ENCODE measurements at places on chromosomes 7 and 10.

DNA sequence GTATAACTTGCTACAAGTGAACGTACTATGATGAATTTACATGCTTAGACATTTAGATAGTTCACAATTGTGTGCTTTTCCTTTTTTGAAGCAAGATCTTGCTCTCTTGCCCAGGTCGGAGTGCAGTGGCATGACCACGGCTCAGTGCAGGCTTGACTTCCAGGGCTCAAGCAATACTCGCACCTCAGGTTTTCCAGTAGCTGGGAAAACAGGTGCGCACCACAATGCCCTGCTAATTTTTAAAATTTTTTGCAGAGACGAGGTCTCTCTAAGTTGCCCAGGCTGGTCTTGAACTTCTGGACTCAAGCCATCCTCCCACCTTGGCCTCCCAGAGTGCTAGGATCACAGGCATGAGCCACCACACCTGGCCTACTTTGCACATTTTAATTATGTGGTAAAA lies 1.8 kb downstream of the GPR15LG start:
- DNase-seq: no peak

GRCh38 chr10:131998050-131998844 lies 16.5 kb upstream of the BNIP3 start:
- DNase-seq: no peak

DNA sequence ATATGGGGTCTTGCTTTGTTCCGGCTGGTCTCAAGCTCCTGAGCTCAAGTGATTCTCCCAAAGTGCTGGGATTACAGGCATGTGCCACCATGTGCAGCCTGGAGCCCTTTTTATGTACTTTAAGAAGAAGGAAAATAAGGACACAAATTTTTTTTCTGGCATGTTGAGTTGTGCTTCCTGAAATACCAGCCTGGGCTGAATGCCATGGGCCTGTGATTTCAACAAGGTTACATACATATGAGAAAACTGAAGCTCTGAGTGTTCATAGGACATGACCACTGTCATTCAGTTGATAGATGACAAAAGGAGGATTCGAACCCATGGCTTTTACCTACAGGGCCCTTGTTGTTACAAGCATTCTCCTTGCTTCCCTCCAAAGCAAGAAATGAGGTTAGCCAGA lies 36.1 kb downstream of the ST8SIA6 start:
- DNase-seq: no peak

DNA sequence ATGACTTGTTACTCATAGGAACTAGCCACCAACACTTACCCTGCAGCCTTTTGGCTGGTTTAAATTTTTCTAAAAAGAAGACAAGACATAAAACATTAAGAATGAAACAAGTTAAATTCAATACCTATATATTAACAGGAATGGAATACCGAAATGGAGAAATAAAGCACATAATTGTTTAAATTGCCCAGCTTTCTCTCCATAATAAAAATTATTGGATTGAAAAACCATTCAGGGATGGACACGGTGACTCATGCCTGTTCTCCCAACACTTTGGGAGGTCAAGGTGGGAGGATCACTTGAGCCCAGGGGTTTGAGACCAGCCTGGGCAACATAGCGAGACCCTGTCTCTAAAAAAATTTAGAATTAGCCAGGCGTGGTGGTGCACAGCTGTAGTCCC lies 179.4 kb upstream of the MKLN1 start:
- no peak for DNase-seq

DNA sequence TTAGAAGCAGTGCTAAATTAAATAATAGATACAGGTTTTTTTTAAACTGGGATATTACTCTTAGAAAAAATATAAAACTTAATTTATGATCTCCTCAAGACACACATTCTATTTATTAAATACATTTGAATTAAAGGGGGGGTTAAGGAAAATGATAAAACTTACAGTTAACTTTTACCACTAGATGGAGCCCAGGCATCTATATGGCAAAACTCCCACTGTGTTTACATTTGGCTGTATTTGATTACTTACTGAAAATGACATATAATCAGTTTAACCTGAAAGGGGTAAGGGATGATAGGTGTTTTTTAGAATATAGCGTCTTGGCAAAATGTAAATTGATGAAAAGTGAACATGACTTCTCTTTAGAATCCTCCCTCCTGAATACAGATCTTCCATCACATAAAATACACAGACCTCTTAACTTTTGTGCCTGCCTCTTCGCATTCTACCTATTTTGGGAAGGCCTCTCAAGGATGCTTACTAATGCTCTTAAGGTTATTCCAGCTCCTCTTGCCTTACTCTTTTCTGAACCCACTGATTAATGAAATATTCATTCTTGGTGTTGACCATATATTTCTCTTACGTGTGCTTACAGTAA lies 235.7 kb downstream of the AGMO start:
- DNase-seq: no peak

DNA sequence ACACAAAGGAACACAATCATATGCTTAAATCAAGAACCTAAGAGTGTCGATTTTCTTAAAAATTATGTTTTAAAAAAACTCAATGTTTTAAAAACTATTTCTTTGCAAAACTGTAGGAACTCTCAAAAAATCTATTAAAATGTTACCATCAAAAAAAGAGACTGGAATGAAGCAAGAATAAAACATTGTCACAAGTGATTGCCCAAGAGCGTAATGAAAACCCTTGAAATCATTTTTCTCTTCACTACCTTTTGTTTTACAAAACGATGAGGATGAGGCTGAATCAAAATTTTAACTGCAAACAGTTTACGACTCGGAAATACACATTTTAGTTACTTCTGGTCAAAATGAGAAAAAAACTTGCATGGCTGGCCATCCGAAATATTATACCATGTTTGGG lies 855 bp downstream of the YME1L1 start:
- no peak for DNase-seq

- no peak for DNase-seq
Observed at GRCh38 chr7:36565792-36566356, 158.4 kb downstream of the AOAH start.

DNA sequence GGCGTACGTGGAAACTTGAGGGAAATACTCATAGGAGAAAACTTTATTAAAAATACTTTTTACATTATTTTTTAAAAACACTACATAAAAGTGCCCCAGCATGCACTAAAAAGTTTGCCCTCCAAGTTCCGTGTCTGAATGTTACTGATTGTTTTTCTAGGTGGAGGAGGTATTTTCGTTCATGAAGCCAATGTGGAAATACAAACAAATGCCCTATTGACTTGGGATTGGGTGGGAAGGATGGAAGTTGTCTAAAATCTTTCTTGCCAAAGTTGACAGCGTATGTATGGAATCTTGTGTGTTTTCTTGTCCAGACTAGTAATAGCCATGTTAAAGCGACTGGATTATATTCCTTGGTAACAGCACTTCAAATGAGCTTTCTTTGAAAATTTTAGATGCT lies 1.2 kb downstream of the PROSER2 start:
- no peak for DNase-seq

GRCh38 chr7:139798892-139799291 lies 21.1 kb upstream of the HIPK2 start:
- no peak for DNase-seq

GRCh38 chr7:155559519-155560108 lies 13.3 kb upstream of the CNPY1 start:
- no peak for DNase-seq

DNA sequence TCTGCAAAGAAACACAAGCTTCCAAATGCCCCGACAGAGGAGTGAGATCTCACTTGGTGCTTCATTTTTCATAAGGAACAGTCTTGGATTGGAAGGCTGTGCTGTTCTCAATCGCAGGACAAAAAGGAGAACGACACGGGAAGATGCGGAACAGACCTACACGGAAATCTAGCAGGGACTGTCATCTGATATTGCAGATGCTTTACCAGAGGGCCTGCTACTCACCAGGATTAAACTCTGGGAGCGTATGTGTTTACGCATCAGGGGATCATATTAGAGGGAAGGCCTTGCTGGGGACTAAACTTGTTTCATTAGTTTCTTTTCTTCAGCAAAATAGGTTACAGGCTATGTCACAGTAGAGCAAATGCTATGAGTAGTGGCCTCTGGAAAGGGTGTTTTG lies 82.8 kb upstream of the EEPD1 start:
- no peak for DNase-seq

DNA sequence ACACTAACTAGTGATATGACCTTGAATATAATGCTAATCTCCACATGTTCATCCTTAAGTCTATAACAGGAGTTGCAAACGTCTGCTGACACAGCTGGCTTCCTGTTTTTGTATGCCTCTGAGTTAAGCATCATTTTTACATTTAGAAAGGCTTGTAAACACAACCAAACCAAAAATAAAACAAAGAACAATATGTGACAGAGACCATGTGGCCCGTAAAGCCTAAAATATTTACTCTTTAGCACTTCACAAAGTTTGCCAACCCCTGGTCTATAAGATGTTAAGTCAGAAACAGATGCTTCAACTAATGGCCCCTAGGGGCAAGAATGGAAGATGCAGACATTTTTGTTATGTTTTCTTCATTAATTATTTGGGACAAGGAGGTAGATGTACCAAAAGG lies 109.3 kb downstream of the CPEB3 start:
- no peak for DNase-seq

DNA sequence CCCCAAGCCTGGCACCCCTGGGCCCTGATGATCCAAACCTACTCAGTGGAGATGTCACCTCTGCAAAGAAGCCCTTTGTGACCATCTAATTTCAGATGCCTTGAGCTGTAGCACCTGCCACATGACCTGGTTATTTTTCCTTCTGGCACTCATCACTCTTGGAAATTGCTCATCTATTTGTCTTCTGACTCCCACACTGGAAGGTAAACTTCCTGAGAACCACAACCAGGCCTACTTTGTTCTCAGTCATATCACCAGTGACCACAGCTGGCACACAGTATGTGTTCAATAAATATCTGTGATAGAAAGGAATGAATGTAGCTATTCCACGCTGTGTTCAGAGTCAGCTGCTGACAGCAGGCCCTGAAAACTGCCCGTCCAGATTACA lies 97.1 kb downstream of the SH3PXD2A start:
- DNase-seq: no peak

- DNase-seq: no peak
Observed at GRCh38 chr7:149199234-149199995, 4.1 kb downstream of the ZNF282 start.

DNA sequence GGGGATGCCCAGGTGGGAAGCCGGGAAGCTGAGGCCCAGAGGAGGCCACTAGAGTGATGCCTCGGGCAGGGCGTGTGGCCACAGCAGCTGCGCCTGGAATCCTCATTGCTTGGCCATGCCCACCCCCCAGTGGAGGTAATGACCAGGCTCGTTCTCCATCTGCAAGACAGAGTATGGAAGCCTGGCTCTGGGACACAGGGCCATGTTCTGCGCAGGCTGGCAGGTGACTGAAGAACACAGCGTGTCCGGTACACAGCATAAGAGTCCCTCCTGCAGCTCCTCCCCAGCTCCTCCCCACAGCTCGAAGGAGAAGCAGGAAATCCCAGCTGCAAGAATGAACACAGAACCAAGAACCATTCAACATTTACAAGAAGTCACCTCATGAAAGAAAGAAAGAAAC lies 64.8 kb downstream of the SMURF1 start:
- DNase-seq: no peak

- no peak for DNase-seq
Observed at GRCh38 chr7:158924956-158925355, 68.6 kb downstream of the DYNC2I1 start.

- DNase-seq: no peak
Observed at GRCh38 chr7:142795339-142795863, 24.6 kb downstream of the PRSS2 start.

DNA sequence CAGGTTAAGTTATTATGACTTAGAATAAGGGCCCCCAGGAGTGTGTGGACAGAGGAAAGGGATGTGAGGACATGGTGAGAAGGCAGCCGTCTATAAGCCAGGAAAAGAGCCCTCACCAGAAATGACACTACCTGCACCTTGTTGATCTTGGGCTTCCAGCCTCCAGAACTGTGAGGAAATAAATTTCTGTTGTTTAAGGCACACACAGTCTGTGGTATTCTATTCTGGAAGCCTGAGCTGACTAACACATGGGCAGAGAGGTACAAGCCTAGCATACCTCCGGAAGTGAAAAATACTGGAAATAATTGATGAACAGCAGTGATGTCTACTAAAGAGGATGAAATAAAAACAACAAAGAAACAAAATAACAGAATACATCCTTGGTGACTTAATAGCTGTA lies 46.1 kb upstream of the GRB10 start:
- no peak for DNase-seq

- no peak for DNase-seq
Observed at GRCh38 chr7:45100761-45101480, 10.6 kb downstream of the TBRG4 start.

DNA sequence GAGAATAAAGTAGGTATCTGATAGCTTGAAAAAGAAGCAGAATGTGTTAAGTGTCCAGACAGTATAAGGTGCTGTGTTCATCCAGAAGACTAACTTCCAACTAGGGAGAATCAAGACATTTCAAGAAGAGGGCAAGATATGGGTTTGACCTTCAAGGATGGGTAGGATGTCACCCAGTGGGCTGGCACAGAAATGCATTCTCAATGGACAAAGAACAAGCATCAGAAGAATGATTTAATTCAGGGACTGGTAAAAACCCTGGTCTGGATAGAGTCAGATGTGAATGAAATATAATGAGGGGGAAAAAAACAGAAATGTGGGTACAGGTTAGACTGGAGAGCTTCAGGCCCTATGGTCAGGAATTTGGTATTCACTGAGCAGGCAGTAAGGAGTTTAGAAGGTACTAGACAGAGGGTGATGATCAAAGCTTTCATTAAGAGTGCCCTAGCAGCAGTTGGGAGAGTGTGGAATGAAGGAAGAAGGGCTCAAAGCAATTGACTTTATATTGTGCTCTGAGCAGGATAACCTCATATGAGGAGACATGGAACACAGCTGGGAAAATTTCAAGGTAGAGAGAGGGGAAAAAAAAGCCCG lies 180.7 kb upstream of the ANK3 start:
- DNase-seq: no peak

DNA sequence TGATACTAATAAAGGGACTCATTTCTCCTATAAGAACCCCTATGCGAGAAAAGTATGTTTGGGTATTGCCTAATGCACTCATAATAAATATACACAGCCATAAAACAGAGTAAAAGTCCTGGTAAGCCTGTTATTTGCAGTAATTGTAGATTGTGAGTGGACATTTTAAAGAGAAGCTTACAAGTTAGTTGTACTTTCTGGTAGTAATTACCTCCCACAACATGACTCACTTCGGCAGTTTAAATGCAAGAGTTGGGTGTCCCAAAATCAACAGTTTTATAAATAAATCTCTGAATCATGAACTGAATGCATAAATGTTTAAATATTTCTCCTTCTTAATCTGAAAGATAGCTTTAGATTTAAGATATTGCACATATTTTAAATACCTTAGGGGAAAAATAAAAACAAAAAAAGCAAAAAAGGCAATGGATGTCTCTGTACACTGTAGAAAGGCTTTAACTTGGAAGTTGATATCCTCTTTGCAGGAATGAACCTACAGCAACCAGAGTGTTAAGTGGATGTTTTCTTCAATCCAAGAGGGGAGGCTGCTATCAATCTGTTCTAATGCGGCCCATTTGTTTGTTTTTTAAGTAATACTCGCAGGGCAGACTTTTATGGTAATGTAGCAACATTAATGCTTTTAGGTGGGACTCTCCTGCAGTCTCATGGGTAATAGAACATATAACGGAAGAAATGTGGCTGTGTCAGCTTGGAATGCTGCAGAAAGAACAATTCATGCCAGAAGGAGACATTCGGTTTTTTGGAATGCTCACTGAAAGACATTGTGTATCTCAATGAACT lies 57.3 kb upstream of the ZEB1 start:
- DNase-seq: no peak

All from ecto neural progenitor cell (in vitro differentiated cells).